ENCODE measurements at places on chromosomes 3 and 15.

DNA sequence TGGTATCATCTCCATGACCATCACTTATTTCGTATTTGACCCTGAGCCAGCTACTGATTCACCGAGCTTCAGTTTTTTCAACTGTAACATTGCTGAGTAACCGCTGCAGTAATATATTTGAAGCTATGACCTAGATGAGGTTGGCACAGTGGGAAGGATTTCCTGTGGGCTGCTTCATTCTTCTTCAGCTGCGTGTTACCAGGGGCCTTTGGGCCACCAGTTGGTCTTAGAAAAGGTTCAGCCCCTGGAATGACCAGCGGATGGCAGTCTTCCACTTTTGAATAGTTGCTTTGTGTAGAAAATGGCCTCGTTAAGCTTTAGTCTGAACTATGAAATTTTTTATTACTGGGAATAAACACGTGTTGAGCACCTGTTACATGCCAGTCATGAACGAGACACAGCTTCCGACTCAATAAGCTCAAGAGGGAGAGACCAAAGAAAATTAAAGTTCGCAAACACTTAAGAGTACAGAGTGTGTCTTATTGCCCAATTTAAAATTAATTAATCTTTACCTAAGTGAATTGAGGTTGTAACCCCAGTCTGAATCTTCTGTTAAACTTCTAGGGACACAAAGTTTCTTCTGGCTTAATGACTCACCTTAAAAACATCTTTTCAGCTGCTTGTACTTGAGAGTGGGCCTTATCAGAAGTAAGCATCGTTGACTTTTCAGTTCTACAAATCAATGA lies 57.6 kb upstream of the NR2E3 start:
- DNase-seq: no peak

GRCh38 chr15:89566621-89567294 lies 8.5 kb upstream of the TICRR start:
- no peak for DNase-seq

GRCh38 chr3:138332472-138333073 lies 2.9 kb upstream of the NME9 start:
- DNase-seq: no peak

DNA sequence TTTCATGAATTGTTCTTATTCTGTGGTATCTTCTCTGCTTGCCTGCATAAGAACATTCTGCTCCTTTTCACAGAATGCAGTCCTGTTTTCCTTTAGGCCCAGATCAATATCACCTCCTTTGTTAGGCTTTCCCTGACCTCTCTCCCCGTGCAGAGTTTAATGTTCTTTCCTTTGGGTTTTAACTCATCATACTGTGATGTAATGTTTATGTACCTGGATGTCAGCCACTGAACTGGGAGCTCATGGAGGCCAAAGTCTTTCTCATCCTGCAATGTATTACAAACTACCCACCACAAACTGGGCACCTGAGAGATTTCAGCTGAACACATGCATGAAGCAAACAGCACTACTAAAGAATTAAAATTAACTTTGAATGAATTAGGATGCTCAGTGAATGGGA lies 192.8 kb upstream of the RORA start:
- DNase-seq: no peak

DNA sequence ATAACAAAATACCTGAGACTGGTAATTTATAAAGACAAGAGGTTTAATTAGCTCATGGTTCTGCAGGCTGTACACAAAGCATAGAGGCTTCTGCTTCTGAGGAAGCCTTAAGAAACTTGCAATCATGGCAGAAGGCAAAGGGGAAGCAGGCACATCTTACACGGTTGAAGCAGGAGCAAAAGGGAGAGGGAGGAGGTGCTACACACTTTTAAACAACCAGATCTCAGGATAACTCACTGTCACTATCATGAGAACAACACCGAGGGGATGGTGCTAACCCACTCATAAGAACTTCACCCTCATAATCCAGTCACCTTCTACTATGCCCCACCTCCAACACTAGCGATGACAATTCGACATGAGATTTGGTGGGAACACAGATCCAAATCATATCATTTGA lies 54.4 kb downstream of the ATP8B4 start:
- no peak for DNase-seq

DNA sequence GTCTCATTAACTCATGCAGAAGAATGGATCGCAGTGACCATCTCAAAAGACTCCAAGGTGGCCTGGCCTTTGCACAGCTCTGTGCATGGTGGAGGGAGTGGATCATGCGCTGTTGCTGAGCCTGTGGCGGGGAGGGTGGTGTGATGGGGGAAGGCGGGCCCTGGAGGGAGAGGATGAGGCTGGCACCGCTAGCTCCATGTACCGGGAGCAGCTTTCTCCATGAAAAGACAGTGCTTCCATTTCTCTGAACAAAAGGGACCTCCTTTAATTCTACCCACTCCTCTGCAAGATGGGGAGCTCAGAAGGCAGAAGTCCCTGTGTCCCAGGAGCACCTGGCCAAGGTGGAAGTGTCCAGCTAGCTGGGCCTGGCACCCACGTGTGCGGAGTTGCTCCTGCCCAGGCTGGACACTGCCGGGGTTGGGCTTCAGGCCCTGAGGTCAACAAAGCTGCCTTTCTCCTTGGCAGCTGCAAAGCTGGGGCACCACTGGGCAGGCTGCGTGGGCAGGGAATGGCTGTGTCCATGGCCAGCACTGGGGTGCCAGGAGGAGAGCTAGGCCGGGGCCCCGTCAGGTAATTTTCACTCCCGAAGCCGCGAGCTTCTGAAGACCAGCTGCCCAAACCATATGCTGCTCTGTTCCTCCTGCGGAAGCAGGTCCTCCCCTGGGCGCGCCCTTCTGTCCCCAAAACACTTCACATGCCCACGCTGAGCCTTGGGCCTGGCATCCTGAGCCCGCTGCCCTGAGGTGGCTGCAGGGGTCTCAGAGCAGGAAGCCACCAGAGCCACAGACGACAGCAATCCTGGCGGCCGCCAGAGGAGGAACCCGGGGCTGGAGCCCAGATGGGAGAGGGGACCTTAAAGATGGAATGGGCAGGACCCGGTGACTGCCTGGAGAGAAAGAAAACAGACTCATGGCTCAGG lies 6.4 kb downstream of the MAP6D1 start:
- DNase-seq: no peak

All from stimulated activated CD4-positive, alpha-beta T cell treated with anti-CD3 and anti-CD28 coated beads, TNF-alpha, amount 100 ng/mL, for 48 hours (primary cell).